ENCODE measurements at places on chromosomes 16 and 17.
A peak's percentile ranks its signal among the peaks of the same experiment; 100 is the strongest.

- DNase-seq: no peak
Observed at GRCh38 chr17:69075823-69076222, 15.1 kb upstream of the ABCA9 start.

GRCh38 chr16:69606985-69607384, 41.2 kb downstream of the NFAT5 start:
- DNase-seq: no peak

DNA sequence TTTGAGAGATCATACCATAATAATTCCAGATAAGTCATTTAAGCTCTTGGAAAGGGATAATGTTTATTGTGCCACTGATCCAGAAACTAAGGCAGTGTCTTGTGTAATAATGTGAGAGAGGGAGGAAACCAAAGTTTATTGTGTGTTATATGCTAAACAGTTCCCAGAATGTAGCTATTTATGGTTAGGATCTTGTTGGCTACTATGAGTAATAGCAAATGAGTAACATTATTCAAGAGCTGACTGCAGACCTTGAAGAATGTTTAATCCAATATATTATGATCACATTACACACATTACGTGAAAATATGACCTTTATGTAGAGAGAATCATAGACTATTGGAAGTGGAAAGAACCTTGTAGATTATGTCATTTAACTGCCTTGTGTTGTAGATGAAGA, 139.5 kb downstream of the BCAS3 start:
- DNase-seq: no peak

GRCh38 chr17:14299280-14300141, 1.4 kb upstream of the HS3ST3B1 start:
- peak; percentile 78 for DNase-seq

DNA sequence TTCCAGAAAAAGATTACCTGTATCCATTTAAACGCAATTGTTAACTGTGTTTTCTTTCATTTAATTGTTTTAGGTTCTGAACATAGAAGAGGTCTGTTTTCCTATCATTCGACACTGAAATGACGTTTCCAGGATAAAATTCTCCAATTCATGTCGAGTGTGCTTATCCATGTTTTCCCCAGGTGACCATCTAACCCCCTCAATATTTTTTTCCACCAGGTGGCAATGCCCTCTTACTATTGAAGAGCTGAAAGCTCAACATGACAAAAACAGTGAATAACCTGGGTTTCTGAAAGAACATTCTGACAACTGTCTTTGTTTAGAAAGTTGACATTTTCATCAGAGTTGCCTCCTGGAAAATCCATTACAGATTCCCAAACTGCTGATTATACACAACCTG, 948.7 kb downstream of the KCNJ2 start:
- no peak for DNase-seq

- no peak for DNase-seq
Observed at GRCh38 chr17:32311028-32311536, 30.9 kb downstream of the C17orf75 start.

GRCh38 chr16:85416228-85417109, 196.7 kb upstream of the GSE1 start:
- DNase-seq: peak; percentile 91

GRCh38 chr17:21242026-21242697, 11.0 kb downstream of the NATD1 start:
- no peak for DNase-seq

- DNase-seq: peak; percentile 86
Observed at GRCh38 chr16:75074920-75075687, 41.5 kb downstream of the LDHD start.

- DNase-seq: no peak
Observed at GRCh38 chr16:55672471-55672870, 16.7 kb downstream of the SLC6A2 start.

DNA sequence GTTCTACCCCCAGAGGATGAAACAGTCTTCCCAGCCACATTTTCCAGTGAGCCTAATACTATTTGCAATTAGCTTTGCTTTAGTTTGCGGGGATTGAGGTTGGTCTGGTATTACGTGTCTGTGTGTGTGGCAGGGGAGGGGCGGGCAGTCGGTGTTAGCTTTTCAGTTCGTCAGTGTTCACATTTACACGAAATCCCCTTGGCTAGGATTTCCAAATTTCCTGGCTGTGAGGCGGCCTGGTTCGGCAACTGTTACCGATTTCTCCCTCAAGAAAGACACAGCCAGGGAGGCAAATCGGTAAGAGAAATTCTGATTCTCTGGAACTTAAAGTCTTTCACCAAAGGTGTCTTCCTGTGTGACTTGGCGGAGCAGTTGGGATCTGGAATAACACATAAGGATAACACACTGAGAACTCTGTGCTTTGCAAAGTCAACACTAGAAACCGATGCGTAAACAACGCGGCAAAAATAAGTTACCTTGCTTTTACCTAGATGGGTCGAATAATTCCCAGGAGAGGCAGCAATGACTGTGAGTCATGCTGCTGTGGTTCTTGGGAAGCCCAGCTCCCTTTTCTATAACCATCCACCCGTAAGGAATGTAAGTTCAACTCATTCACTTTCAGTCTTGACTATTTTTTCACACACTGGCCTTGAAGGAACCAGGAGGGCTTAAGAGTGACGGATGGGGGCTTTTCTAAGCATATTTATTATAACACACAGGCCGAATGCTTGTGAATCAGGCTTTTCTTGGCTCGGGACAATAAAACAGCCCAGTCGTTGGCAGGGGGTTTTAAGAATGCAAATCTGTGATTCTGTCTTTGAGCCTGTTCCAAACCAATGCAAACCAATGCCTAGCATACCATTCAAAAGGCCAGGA, 24.2 kb downstream of the GPRC5B start:
- DNase-seq: no peak

GRCh38 chr17:74558882-74559519, 8.3 kb downstream of the CD300H start:
- no peak for DNase-seq

DNA sequence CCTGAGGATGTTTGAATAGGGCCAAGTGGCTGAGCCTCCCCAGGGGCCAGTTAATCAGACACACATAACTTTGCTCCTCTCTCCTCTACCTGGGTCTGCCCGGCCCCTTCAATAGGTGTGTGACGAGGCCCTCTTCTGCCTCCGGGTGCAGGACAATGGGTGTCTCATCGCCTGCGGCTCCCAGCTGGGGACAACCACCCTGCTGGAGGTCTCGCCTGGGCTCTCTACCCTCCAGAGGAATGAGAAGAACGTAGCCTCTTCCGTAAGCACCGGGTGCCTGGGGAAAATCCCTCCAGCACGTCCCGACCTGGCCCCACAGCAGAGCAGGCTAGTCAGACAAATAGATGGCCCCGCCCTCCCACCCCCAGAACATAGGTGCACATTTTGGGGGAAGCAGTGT, 16.1 kb upstream of the KIF19 start:
- no peak for DNase-seq

DNA sequence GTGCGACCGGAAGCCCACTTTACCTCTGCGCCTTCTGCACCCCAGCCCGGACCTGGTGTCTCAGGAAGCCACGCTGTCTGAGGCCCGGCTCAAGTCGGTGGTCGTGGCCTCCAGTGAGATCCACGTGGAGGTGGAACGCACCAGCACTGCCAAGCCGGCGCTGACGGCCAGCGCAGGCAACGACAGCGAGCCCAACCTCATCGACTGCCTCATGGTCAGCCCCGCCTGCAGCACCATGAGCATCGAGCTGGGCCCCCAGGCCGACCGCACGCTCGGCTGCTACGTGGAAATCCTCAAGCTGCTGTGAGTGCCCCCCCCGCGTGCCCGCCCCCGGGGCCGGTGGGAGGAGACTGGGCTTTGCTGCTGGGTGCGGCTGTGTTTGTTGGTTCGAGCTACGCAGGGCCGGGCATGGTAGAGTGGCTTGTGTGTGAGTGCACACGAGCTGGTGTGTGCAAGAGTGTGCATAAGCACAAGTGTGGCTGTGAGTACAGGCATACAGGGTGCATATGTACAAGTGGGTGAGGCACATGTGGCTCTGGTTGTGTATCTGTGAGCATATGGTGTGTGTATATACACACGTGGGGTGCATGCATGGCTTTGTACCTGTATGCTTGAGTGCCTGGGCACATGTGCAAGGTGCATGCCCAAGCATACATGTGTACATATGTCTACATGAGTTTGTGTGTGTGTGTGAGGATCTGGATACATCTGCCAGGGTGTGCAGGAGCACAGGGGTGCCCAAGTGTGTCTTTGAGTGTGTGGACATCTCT, 100.6 kb upstream of the PLCG2 start:
- DNase-seq: no peak

GRCh38 chr16:63981639-63982038, 1140.2 kb downstream of the CDH11 start:
- DNase-seq: no peak

DNA sequence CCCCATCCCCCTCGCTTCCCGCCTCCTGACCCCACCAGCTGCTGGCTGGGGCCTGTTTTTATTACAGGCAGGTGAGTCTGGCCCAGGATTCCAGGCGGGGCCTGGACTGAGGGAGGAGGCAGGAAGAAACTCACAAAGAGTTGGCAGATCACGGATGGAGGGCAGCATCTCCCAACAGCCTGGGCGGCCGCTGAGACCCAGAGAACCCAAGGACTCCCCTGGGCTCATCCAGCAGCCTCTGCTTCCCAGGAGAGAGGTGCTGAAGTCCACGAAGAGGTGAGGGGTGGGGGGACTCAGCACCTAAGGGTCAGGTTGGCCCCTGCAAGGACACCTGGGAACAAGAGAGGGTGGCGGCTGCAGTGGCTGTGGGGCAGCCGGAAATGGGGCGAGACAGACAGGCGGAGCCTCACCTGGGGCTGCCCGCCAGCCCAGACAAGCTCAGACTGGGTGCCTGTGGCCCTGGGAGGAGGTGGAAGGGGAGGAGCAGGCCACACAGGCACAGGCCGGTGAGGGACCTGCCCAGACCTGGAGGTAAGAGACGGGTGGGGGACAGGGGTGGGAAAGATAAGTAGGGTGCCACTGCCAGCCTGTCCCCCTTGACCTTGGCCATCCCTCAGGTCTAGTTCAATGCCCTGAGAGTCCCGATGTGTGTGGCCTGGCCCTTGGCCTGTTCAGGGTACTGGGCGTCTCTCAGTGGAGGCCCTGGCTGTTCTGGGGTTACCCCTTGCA, 8.7 kb upstream of the ADGRG1 start:
- DNase-seq: no peak

DNA sequence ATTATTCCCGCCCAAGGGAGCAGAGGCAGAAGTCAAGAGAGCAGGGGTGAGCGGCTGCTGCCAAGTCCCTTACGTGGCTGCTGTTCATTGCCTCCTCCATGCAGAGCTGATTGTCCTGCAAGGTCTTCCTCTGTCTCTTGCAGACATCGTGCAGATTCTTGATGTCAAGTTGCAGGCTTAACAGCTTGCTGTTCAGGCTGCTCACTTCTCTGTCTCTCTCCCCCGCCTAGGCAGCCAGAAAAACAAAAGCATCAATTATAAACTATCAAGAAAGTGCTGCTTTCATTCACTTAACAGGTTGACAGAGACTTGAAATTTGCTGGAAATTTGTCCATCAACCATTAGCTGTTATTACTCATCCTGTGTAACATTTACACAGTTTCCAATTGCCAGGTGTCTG, 7.3 kb downstream of the PMFBP1 start:
- no peak for DNase-seq

- no peak for DNase-seq
Observed at GRCh38 chr17:57565176-57565575, 179.9 kb downstream of the CCDC182 start.

GRCh38 chr17:47847341-47848197, 3.4 kb downstream of the SP6 start:
- no peak for DNase-seq

- DNase-seq: peak; percentile 59
Observed at GRCh38 chr16:5615868-5616642, 518.5 kb upstream of the EEF2KMT start.

GRCh38 chr17:76048711-76049110, 21.6 kb upstream of the EVPL start:
- no peak for DNase-seq

- no peak for DNase-seq
Observed at GRCh38 chr17:14044702-14045101, 24.6 kb upstream of the COX10 start.

GRCh38 chr17:48609033-48609432, 1.8 kb downstream of the HOXB7 start:
- DNase-seq: no peak

GRCh38 chr16:12460064-12460392, 343.7 kb downstream of the CPPED1 start:
- no peak for DNase-seq

GRCh38 chr16:15509593-15510535, 75.5 kb downstream of the BMERB1 start:
- no peak for DNase-seq

GRCh38 chr17:71799657-71800056, 321.2 kb upstream of the SOX9 start:
- no peak for DNase-seq

GRCh38 chr17:60292697-60293096, 99.2 kb downstream of the USP32 start:
- no peak for DNase-seq

GRCh38 chr17:5510771-5511170, 24.4 kb downstream of the MIS12 start:
- DNase-seq: no peak

GRCh38 chr16:83814659-83814985, 6.8 kb downstream of the HSBP1 start:
- DNase-seq: no peak

GRCh38 chr17:31462261-31462660, 70.8 kb downstream of the RAB11FIP4 start:
- no peak for DNase-seq

DNA sequence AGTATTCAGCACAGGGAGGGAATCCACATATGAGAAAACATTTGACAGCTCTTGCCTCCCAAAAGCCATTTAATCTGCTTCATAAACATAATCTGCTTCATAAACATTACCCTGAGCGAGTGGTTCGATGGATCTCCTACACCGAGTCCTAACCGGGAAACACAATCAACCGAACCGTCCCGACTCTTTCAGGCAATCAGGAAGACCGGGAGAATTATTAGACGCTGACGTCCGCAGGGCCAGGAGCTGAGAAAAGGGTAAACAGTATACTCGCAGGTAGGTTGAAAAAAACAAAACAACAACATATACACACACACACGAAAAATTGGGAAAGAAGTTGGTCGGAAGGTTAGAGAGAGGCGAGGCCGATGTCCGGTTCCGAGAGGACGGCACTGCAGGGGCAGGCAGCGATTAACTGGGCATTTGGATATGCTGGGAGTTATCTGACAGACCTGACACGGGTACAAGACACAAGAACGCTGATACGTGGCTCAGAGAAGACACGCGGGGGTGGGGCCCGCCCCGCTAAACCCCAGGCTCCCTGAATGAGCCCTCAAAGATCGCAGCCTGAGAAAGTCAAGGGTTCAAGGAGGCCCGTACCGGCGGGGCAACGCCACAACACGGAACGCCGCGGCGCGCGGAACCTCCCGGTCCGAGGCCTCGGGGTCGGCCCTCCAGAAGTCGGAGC, 585 bp downstream of the AP1G1 start:
- no peak for DNase-seq
